ENCODE measurements at places on chromosomes 5 and 9.

DNA sequence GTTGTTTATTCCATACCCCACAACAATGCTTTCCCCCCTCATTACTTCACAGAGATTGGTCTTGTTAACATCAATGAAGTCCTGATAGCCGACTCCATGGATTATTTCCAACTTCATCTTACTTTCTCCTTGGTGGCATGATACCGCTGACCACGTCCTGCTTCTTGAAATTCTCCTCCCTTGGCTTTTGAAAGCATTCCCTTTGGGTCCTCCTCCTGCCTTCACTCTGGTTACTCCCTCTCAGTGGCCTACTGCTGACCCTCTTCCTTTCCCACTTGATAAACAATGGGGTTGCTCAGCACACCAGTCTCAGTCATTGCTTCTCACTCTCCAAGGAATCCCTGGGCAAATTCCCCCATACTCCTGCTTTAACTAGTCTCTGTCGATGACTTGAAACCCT, 283.9 kb downstream of the SEC61B start:
- DNase-seq: no peak

DNA sequence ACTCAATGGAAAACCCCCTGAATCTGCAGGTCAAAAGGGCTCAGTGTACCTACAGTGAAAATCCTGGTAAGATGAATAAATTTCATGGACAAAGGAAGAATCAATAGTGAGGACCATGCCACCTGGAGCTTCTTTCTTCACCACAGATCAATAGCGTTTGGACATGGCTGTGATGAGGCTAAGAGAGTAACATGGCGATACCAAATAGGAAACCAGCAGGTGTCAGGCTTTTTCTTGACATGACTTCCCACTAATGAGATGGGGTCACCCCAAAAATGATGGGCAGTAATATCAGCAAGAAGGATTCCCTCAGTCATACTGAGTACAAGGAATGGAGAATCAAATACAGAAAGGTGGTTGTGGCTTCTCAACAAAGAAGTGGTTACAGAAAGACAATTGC, 208.5 kb upstream of the PLPPR1 start:
- no peak for DNase-seq

DNA sequence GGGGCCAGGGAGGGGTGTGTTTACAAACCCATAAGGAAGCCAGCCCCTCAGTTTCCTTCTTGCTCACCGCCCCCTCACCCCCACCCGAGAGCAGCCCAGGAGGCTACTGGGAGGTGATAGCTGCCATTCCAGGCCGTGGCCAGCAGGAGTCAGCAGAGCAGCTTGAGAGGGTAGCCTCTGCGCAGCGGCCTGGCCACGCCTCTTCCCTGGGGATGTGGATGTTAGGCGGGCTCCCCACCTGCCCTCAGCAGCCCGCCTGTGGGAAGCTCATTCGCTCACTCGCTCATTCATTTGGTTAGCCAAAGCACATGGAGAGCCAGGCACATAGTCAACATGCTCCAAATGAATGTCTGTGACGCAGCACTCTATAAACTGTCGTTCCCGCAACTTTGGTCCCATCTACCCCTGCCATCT, 6.1 kb upstream of the DPM2 start:
- peak; percentile 59 for DNase-seq

- DNase-seq: no peak
Observed at GRCh38 chr9:128042043-128042442, 25.1 kb downstream of the NAIF1 start.

DNA sequence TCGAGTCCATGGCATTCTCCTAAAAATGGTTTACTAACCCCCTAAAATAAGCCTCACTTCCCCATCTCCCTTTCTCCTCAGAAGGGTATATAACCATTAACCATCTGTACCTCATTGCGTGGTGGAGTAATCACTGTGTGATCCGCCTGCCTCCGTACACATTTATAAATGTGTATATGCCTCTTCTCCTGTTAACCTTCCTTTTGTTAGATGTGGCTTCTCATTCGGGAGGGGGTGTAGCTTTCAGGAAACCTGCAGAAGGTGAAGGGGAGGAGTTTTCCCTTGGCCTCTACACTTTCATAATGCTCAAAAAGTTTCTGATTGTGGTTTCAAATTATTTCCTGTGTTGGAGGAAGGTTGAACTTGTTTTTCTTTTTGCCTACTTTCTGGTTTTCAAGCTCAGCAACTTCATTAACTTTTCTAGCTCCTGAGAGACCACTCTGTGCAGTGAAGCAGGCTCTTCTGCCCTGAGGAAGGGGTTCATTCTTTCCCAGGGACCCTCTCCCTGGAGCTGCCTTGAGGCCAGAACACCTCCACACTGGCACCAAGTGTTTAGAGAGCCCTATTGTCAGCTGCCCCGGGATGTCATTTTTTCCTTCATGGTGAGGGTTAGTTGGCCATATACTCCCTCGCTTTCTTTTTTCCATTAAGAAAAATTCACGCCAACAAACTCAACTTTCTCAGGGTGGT, 46.9 kb downstream of the RASGRF2 start:
- DNase-seq: no peak

- DNase-seq: no peak
Observed at GRCh38 chr5:14175381-14175780, 32.2 kb downstream of the TRIO start.

DNA sequence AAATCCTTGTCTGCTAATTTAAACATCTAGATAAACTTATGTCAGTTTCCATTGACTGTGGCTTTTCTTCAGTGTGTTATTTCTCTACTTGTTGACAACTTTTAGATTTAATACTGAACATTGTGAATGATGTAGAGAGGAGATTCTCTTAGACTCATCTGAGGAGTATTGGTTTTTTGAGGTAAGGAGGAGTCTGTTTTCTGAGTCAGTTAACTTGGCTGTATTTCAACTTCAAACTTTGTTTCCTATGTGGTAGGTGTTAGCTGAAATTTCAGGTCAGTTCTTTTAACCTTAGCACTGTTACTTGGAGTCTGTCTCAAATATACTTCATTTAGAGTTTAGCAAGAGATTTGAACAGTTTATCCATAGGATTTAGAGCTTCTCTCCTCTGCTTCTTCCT, 67.9 kb downstream of the XRCC4 start:
- DNase-seq: no peak

- no peak for DNase-seq
Observed at GRCh38 chr5:32714836-32715235, 3.7 kb downstream of the NPR3 start.

- DNase-seq: no peak
Observed at GRCh38 chr5:143796125-143796524, 15.8 kb upstream of the HMHB1 start.
